ENCODE measurements at places on chromosomes 2 and 18.
A peak's percentile ranks its signal among the peaks of the same experiment; 100 is the strongest.

- no peak for DNase-seq
Observed at GRCh38 chr2:147331790-147332419, 512.9 kb upstream of the ACVR2A start.

DNA sequence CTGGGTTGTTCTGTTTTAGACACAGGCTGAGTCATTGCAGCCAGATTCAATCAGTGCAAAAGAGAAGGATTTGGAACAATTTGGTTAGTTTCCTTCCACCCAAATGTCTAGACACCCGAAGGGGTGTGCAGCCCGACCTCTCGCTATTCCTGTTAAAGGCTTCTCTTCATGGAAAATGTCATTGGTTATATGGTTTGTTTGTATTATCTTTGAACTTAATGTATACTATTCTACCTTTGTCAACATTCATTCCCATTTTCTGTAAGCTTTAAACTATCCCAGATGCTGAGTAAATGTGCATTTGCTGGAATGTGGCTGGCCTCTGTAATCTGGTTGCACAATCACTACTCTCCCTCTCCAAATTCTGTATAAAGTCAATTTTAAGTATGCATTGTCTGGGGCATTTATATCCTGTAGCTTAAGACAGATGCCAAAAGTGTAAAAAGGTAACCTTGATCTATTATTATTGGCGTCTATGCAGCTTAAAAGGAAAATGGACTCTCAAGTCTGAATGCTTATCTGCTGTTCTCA lies 80.4 kb upstream of the RND3 start:
- DNase-seq: peak; percentile 86

DNA sequence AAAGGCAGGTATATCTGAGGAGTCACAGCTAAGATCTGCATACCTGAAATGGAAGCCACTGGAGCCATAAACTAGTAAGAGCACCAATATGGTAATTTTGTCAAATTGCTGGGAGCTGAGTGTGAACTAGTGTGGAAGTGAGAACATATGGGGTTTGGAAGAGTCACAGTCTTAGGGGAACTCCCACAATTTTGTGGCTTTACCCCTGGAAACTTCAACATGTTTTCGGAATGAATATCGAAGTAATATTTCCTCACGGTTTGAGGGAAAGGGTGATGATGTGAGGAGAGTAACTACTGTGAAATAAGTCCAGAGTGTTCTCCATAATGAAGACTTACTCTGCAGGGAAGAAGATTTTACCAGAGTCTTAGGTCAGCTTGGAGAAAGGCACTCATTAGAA lies 565.9 kb downstream of the RIT2 start:
- DNase-seq: no peak

DNA sequence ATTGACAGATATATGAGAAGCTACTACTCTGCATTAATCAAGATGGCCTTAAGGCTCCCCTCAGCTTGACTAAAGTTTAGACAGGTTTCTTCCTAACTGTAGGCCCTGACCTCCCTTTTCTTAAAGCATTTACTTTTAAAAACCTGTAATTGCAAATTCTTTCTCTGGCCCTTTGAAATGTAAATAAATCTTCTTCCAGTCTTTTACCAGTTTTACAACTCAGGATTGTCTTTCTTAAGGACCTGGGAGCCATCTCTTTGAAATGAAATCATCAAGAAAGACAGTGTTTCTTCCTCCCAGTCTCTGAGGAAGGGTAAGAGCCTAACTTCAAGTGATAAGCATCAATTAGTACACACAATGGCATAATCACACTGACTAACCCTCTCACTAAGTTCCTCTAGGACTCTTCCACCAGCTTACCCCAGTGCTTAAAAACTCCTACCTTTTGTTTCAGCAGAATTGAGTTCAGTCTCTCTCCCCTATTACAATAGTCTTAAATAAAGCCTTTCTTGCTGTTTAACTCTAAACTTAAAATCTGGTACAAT lies 58.7 kb upstream of the CDH20 start:
- no peak for DNase-seq

GRCh38 chr2:199798831-199799580 lies 52.0 kb downstream of the FTCDNL1 start:
- DNase-seq: peak; percentile 63

DNA sequence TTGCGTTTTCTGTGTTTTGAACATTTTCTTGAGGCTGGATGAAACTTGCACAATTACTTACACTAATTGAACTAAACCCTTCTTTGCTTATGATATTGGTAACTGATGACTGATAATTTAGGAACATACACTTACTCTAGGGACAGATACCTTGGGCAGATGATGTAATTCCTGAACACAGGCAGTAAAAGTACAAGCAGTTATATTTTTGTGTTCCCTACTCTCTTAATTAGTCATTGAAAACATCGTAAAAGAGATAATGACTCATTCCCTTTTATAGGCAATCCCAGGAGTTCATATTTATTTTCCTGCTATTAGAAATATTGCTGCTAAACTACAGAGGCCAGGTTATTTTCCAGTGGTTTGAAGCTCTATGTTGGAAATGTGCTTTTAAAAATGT lies 46.4 kb downstream of the CCDC85A start:
- DNase-seq: peak; percentile 62

GRCh38 chr2:167756446-167756845 lies 490.9 kb downstream of the STK39 start:
- DNase-seq: peak; percentile 2

GRCh38 chr2:138829326-138829919 lies 49.2 kb upstream of the NXPH2 start:
- peak; percentile 6 for DNase-seq

- DNase-seq: no peak
Observed at GRCh38 chr2:231337807-231338759, 57.4 kb upstream of the B3GNT7 start.

DNA sequence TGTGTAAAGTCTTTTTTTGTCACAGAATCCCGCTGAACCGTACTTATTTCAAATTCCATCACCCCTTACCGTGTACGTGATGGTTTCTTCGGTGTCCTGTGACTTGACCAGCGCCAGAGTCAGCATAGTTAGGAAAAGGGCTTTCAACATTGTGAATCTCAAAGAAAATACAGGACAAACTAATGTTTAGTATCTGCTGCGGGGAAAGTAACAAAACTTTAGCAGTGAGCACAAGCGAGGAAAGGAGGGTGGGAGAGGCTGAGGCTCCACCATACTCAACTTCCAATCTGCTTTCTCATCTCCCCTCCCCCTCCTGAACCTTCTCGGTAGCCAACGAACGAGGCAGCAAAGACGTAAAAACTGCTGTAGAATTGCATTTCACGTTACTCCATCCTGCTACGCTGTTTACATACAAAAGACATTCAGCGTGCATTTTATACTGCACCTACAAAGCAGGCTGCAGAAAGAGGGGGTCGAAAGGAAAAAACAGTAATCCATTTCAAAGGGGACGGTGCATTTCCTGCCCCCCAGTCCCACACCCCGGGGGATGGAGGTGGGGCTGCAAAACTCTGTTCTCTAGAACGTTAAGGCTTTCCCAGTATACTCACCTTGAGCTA lies 1.2 kb downstream of the EFEMP1 start:
- peak; percentile 47 for DNase-seq
